ENCODE measurements at places on chromosomes 6 and 20. TPM values are rescaled to one million over a fixed set of nuclear protein-coding genes. Genes with fewer than 3 reads are reported as not detected.

GRCh38 chr6:134247231-134247833, 70.6 kb downstream of the SGK1 start:
- H3K4me1 ChIP-seq: peaks cover 47% of the 10 kb centered on the region
- no peaks in the 10 kb centered on the region for H3K36me3 ChIP-seq
- H3K27ac ChIP-seq: peak overlapping the region; percentile 87
- peak; percentile 66 for DNase-seq

Gene TREM1
- not detected for total RNA-seq

DNA sequence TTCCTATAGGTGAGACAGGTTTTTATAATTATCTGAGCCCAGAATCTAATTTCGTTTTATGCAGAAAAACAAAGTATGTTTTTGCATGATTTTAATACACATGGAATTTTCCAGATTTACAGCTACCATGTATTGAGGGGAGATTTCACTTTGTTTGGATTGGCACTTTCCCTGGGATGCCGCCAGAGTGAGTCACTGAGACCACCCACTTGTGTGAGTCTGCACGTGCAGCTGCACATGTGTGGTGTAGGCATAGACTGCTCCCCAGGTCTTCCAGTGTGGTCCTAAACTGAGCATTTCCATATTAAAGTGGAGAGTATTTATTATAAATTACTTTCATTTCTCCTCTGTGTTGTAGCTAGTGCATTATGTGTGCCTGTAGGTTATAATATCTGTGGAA, 186.8 kb downstream of the UBE3D start:
- H3K4me1 ChIP-seq: no peaks in the 10 kb centered on the region
- no peak overlapping the region for H3K4me3 ChIP-seq
- H3K27me3 ChIP-seq: no peaks in the 10 kb centered on the region

Gene MUC21
- not detected for total RNA-seq

DNA sequence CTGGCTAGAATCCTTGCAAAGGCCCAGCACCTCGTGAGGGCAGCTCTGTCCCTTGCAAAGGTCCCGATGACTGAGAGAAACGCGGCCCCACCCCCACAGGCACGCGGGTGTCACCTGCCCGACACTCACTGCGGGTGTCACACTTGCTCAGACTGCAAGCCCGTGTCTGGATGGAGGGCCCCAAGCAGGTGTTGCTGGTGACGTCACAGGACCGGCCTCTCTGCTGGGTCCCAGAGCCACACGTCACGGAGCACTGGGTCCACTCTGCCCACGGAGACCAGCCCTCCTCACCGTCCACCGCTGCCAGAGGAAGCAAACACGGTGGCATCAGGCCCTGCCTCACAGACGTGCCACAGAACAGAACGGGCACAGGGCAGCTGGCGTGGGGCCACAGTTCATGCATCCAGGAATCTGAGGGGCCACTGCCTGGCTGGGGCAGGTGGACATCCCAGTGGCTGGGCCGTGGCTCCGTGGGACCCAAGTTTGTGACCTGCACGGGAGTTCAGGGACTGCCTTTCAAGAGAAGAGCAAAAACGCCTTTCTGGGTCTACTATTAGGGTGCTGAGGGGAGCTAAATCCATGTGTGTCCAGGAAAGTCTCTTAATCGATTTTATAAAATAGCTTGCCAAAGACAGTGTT, 16.0 kb downstream of the THBS2 start:
- no peaks in the 10 kb centered on the region for H3K36me3 ChIP-seq
- no peaks in the 10 kb centered on the region for H3K27me3 ChIP-seq
- no peak for DNase-seq
- no peak overlapping the region for H3K27ac ChIP-seq
- H3K4me1 ChIP-seq: no peaks in the 10 kb centered on the region

DNA sequence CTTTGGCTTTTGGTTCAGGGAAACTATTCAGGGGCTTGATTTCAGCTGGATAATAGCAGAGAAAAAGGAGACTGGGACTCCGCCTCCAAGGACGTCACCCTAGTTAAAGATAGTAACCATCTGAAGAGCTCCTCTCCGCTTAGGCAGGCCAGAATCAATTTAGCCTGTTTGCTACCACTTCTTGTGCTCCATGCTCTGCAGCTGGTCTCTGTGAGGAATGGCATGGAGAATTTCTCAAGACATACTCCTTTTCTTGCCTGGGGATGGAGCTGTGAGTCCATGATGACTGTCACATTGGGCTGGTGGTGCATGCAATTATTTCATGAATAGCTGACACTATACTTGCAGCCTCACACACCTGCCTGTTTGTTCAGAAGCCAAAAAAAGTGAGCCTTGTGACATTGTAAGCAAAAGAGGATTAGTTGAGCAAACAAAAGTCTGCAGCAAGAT, 61.4 kb downstream of the TXLNB start:
- peaks cover 2% of the 10 kb centered on the region for H3K4me1 ChIP-seq
- no peaks in the 10 kb centered on the region for H3K27me3 ChIP-seq
- no peak overlapping the region for H3K27ac ChIP-seq
- no peak overlapping the region for H3K4me3 ChIP-seq
- H3K36me3 ChIP-seq: no peaks in the 10 kb centered on the region

DNA sequence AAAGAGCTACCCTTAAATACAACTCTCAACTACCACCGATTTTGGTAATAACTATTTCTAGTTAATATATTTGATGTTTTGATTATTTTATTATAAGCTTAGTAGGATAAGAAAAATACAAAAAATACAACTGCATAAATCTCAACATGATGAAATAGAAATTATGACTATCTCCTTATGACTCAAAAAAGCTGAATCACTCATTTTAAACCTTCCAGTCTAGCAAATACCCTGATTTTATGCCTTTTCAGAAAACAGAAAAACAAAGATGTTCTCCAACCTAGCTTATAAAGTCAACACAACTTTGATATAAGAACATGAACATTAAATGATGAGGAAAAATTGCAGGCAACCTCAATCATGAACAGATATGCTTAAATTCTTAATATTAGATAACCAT, 40.2 kb upstream of the DSE start:
- no peak for DNase-seq
- peaks cover 2% of the 10 kb centered on the region for H3K4me1 ChIP-seq
- H3K36me3 ChIP-seq: no peaks in the 10 kb centered on the region
- peaks cover 3% of the 10 kb centered on the region for H3K27me3 ChIP-seq

Gene DCDC2
- total RNA-seq: not detected

- no peak overlapping the region for H3K4me3 ChIP-seq
- DNase-seq: no peak
- H3K27ac ChIP-seq: no peak overlapping the region
- H3K36me3 ChIP-seq: peaks cover 16% of the 10 kb centered on the region
- H3K4me1 ChIP-seq: peaks cover 2% of the 10 kb centered on the region
Measured at GRCh38 chr6:83917001-83917400, 57.5 kb downstream of the CYB5R4 start.

GRCh38 chr6:56096946-56097621, 150.3 kb downstream of the COL21A1 start:
- H3K4me3 ChIP-seq: no peak overlapping the region
- no peaks in the 10 kb centered on the region for H3K27me3 ChIP-seq
- DNase-seq: no peak
- H3K27ac ChIP-seq: no peak overlapping the region
- no peaks in the 10 kb centered on the region for H3K36me3 ChIP-seq

GRCh38 chr6:30325150-30325872, 1.4 kb upstream of the TRIM39 start:
- H3K4me1 ChIP-seq: peaks cover 56% of the 10 kb centered on the region
- H3K27ac ChIP-seq: peak overlapping the region; percentile 93
- peak; percentile 77 for DNase-seq
- no peaks in the 10 kb centered on the region for H3K27me3 ChIP-seq
- H3K4me3 ChIP-seq: peak overlapping the region; percentile 94
